Activated CD8-positive, alpha-beta T cell treated with anti-CD3 and anti-CD28 coated beads for 36 hours (primary cell): ENCODE measurements at places on chromosomes 5 and 9. TPM values are rescaled to one million over a fixed set of nuclear protein-coding genes. Genes with fewer than 3 reads are reported as not detected.
A peak's percentile ranks its signal among the peaks of the same experiment; 100 is the strongest.

GRCh38 chr5:84290161-84290560 is 94.5 kb downstream of the EDIL3 start:
- no peaks in the 10 kb centered on the region for H3K27me3 ChIP-seq
- no peak overlapping the region for H3K4me3 ChIP-seq
- no peak overlapping the region for H3K27ac ChIP-seq
- no peaks in the 10 kb centered on the region for H3K4me1 ChIP-seq

DNA sequence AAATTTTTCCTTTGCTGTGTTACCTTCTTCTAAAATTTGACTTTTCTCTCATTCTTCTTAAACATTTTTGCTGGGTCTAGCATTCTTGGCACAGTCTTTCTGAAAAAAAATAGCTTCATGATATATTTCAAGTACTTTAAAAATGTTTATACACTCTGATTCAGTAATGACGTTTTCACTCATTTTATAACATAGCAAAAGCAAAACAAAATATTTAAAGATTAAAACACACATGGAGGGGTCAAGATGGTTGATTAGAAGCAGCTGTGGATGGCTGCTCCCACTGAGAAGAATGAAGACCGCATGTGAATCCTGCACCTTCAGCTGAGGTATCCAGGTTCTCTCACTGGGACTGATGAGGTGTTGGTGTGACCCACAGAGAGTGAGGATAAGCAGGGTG is 188.2 kb downstream of the SGCD start:
- H3K27ac ChIP-seq = no peak overlapping the region
- no peak overlapping the region for H3K4me3 ChIP-seq
- H3K4me1 ChIP-seq = no peaks in the 10 kb centered on the region
- H3K36me3 ChIP-seq = peaks cover 3% of the 10 kb centered on the region
- peaks cover 14% of the 10 kb centered on the region for H3K27me3 ChIP-seq

GRCh38 chr5:135571066-135571609 is 7.7 kb downstream of the CXCL14 start:
- DNase-seq = no peak
- no peaks in the 10 kb centered on the region for H3K4me1 ChIP-seq
- H3K4me3 ChIP-seq = no peak overlapping the region
- no peaks in the 10 kb centered on the region for H3K36me3 ChIP-seq

PIP5KL1 gene
- total RNA-seq = 1.7 TPM

PAEP gene
- total RNA-seq = not detected

DNA sequence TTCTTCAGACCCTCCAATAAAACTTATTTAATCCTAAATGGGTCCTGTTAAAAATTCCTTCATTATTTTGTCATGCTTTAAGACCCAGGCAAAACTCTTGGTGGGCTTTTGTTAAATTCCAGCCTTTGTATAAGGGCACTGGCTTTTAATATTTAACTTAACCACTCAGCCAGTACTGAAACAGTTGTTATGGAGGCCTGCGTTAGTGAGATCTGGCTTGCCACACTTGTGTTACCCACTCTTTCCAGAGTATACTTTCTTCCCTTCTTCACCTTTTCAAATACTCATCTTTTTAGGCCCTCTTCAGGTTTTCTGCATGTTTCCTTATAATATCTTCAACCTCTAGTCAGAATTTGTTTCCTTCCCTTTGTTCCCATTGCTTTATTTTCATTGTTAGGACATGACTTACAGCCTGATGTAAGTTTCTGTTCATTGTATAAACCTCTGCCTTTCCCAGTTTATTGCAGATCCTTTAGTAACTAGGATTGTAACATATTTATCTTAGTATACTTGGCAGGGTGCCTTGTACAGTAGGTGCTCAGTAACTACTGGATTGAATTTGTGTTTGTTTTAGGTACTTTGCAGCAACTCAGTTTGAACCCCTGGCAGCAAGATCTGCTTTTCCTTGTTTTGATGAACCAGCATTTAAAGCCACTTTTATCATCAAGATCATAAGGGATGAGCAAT is 48.8 kb downstream of the LNPEP start:
- H3K36me3 ChIP-seq = peaks cover 47% of the 10 kb centered on the region
- H3K27ac ChIP-seq = peak overlapping the region; percentile 3
- no peak overlapping the region for H3K4me3 ChIP-seq
- DNase-seq = no peak

- peak overlapping the region; percentile 95 for H3K27ac ChIP-seq
- H3K27me3 ChIP-seq = no peaks in the 10 kb centered on the region
- peak; percentile 50 for DNase-seq
- peaks cover 47% of the 10 kb centered on the region for H3K4me1 ChIP-seq
- peaks cover 54% of the 10 kb centered on the region for H3K36me3 ChIP-seq
- peak overlapping the region; percentile 84 for H3K4me3 ChIP-seq
Measured at GRCh38 chr9:121122246-121123032, 47.7 kb downstream of the CNTRL start.

DNA sequence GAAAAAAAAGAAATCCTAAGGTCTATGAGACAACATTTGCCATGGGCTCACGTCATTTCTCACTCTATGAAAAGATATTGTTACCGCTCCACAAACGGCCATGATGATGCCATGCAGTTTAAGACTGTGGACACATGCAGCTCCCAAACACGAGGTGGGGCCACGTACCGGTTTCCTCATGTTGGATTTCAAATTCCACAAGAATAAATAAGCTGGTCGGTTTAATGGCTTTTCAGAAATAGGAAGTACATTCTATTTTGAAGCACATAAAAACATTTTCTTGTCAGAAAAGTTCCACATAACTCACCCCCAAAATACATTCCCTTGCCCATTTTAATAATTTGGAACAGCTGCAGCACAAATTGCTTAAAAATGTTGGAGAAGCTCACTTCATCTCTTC is 130.6 kb downstream of the MYO10 start:
- no peak overlapping the region for H3K4me3 ChIP-seq
- no peak overlapping the region for H3K27ac ChIP-seq
- no peaks in the 10 kb centered on the region for H3K36me3 ChIP-seq

TMEM232 gene
- 0.27 TPM for total RNA-seq

- H3K4me3 ChIP-seq = no peak overlapping the region
- H3K27ac ChIP-seq = no peak overlapping the region
- no peaks in the 10 kb centered on the region for H3K36me3 ChIP-seq
- peaks cover 4% of the 10 kb centered on the region for H3K4me1 ChIP-seq
Measured at GRCh38 chr5:54007827-54008777, 302.3 kb downstream of the ARL15 start.

CCDC112 gene
- 1.5 TPM for total RNA-seq

GRCh38 chr9:115117999-115118878 is at the start of gene TNC:
TSS of gene TNC (minus strand) at chr9:115118157. CDS start at chr9:115091018, 27,139 bp downstream.
- H3K4me1 ChIP-seq = no peaks in the 10 kb centered on the region
- DNase-seq = no peak
- H3K4me3 ChIP-seq = no peak within 1 kb of the TSS
- peaks cover 67% of the 10 kb centered on the region for H3K27me3 ChIP-seq
- no peak within 1 kb of the TSS for H3K27ac ChIP-seq

DNA sequence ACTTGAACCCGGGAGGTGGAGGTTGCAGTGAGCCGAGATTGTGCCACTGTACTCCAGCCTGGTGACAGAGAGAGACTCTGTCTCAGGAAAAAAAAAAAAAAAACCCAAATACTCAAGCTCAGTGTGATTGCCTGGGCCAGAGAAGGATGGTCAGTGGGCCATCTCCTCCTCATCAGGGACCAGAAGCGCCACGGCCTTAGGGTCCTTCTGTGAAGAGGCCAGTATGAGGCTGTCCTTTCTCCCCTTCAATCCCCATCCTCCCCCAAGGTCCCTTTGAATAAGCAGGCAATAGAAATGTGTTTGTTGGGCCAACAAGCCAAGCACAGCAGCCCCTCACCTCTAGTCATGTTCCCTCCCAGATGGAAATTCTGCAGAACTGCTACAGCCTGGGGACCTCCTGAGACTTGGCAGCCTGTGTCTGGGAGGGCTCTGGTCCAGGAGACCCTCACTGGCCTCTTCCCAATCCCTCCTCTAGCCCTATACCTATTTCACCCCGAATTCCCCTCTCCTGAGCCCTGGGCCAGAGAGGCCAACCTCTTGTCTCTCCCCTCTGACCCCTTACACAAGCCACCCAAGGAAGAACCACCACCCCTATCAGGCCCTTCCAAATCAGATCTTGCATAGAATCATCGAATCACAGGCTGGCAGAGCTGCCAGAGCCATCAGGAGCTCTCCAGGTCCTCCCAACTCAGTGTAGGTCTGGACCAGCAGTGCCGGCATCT is 1.0 kb downstream of the CSF1R start:
- DNase-seq = no peak
- no peak overlapping the region for H3K27ac ChIP-seq
- no peaks in the 10 kb centered on the region for H3K36me3 ChIP-seq

DNA sequence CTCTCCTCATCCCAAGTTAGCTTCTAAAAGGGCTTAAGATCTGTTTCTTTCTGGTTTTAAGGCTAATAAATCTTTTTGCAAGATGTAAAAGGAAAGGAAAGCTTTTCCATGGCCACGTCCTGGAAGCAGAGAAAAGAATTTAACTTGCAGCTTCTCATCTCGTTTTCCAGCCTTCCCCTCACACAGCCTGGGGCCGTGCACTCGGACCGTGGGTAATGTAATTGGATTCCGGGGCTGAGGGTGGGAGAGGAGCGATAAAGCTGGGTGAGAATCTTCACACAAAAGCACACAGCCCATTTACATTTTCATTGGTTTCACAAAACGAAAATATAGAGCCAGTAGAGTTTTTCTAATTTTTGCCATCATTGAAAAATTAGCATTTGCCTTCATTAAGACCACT is 91.2 kb downstream of the IRX2 start:
- H3K36me3 ChIP-seq = no peaks in the 10 kb centered on the region
- H3K4me1 ChIP-seq = no peaks in the 10 kb centered on the region
- H3K4me3 ChIP-seq = no peak overlapping the region
- H3K27me3 ChIP-seq = peaks cover 3% of the 10 kb centered on the region
- DNase-seq = no peak
